ENCODE measurements at places on chromosomes 4 and X.

DNA sequence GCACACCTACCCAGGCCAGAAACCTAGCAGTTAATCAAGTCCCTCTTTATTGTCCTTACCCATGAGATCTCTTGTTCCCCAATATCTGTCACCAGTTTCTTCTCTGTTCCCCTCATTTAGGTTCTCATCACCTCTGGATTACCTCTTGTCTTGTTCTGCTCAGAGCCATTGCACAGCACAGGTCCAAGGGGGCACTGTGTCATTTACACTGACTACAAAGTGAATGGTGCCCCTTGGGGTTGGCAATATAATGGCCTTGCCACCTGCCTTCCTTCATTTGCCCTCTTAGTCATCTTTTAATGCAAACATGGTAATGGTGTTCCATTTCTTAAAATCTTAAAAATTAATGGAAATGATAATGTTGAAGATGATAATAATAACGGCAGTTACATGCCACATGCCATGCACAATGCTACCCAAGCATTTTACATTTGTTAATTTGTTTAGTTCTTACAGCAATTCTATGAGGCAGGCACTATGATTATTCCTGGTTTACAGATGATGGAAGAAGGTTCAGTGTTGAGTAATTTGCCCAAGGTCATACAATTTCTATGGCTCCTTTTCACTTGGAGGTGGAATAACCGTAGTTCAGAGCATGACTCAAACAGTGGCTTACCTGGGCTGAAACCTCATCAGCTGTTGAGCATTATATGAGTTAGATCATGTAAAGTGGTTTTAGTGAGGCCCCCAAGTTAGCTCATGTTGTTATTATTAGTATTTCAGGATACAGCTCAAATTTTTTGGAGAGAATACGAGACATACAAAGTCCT is 117.9 kb downstream of the RASL11B start:
- no peak for DNase-seq

DNA sequence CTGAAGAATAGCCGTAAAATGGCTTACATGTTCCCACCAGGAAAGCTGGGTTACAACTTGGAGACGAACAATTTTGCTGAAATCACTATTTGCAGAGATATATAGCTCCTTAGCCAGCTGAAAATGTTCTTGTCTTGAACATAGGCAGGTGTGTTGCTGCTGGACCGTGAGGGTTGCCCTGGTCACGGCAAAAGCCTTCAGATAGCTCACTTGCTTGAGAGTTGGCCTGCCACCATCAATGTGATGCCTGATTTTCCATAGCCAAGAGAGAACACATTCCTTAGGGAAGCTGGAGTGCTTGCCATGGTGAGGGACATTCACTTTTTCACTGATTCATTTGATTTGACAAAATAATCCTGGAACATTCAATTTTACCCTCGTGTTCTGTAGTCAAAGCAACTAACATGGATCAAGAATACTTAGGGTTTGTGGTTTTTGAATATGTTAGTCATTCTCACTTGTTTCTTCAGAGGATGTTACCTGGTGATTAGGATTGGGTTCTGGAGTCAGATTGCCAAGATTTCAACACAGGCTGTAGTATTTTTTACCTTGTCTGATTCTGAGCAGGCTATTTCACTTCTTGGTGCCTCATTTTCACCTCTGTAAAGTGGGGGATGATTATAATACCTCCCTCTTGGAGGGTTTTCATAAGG is 536.9 kb downstream of the RAPGEF2 start:
- no peak for DNase-seq

GRCh38 chr4:122731676-122732075 is 828 bp upstream of the BBS12 start:
- no peak for DNase-seq

- DNase-seq: no peak
Observed at GRCh38 chrX:46602468-46603102, 29.0 kb downstream of the CHST7 start.

- DNase-seq: no peak
Observed at GRCh38 chr4:169311643-169312365, 41.0 kb upstream of the SH3RF1 start.

GRCh38 chr4:53040851-53041250 is 178.7 kb downstream of the RASL11B start:
- no peak for DNase-seq

DNA sequence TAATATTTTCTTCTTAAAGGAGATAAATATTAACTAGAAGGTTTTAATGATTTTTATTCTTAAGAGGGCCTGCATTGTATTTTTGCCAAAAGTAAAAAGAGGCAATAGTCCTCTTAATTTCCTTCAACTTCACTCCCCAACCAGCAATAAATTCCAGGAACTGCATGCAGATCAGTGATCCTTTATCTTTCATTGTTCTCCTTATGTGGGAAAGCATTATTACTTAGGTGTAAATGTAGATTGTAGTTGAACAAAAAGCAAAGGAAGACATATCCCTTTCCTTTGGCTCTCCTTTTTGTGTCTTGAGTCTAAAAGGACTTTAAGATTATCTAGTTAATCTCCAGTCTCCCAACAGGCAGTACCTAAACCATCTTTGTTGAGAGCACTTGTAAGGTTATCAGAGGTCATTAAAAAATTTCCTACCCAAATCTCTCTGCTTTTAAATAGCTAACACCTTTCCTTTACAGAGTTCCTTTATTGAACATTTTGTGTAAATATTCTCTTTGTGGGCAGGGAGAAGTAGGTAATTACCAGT is 55.3 kb downstream of the RAPGEF2 start:
- no peak for DNase-seq

DNA sequence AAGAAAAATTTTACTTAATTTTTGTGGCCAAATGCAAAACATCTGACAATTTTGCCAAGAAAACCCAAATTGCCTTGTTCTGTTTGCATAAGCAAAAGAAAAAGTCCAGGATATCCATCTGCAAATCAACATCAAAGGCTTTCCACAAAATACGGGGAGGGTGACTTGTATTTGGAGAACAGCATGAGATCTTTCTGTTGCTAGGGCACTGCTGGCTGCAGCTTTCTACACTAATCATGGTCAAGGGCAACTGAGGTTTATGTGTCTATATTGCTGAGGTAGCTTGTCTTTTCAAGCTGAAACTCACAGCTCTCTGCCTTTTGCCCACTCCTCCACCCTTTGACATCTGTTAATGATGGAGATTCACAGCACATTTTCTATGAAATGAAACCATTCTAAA is 389.1 kb downstream of the NKX6-1 start:
- no peak for DNase-seq

- DNase-seq: no peak
Observed at GRCh38 chr4:48780865-48781214, 761 bp upstream of the FRYL start.

- no peak for DNase-seq
Observed at GRCh38 chrX:70554523-70554922, 109.9 kb downstream of the DLG3 start.

DNA sequence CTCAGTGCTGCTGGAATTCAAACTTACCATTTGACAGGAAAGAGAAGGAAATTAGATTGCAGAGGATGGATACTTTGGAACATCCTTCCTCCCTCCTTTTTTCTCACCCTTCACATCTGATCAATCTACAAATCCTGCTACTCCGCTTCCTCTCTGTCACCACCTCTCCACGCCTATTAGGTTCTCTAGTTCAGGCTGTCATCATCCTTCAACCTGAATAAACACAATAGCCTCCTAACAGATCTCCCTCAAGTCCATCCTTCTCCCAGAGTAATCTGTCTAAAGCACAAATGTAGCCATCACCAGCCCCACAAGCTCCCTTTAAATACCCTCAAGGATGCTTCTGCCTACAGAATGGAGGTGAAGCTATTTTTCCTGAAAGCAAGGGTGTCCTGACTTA is 20.0 kb upstream of the SLAIN2 start:
- no peak for DNase-seq

DNA sequence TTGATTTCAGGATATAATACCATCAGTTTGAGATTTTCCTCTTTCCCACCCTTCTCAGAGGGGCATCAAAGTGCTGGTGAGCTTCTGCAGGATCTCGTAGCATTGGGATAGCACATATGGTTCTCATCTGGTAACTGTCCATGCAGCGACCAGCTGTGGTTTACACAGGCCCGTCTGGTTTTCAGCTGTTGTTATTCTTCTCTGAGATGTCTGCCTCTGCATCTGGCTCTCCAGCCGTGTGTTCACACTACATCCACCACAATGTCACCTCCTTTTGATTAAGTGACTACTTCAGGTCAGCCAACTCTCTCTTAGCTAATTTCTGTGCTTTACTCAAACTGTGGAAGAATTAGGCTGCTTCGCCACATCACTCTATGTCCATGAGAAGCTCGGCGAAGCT is 676.7 kb upstream of the TENM3 start:
- DNase-seq: no peak

GRCh38 chr4:125750399-125750798 is 435.6 kb downstream of the FAT4 start:
- DNase-seq: no peak

- no peak for DNase-seq
Observed at GRCh38 chr4:181676546-181676945, 566.7 kb upstream of the TENM3 start.
